ENCODE measurements at places on chromosomes 16 and 17.

DNA sequence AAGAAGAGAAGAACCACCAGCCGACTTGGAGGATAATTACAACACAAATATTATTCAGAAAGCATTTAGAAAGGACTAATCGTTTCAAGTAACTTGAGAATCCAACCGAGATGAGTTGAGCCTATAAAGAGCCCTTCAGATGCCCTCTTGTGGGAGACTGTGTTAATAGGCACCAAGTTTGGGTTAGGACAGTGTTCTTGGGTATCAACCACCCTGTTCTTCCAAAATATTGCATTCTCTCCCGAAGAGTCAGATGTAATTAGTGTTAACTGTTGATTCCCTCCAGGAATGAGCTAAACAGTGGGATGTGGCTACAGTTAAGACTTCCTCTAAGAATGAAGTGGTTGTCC lies 87.8 kb upstream of the NOL11 start:
- DNase-seq = no peak

GRCh38 chr17:78665952-78666920 lies 89.0 kb upstream of the DNAH17 start:
- DNase-seq = peak; percentile 60

- DNase-seq = no peak
Measured at GRCh38 chr17:48616717-48617470, 1.8 kb upstream of the HOXB8 start.

- no peak for DNase-seq
Measured at GRCh38 chr17:57773557-57773956, 28.5 kb upstream of the CCDC182 start.

DNA sequence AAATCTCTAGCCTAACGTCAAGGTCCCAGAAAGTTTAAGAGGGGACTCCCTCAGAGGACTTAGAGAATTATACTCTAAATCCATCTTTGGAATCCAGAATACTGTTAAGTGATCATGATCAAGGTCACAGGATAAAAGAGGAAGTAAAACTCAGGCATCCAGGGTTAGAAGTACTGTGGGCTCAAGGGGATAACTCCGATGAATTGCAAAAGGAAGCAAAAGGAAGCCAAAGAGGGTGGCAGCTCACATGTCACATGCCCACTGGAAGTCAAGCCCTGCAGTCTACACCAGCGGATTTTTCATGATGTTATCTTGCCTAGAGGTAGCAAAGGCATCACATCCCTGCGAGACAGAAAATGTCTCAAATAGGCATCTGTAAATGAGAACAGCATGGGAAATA lies 3.8 kb downstream of the ZNF821 start:
- no peak for DNase-seq

GRCh38 chr16:62130101-62130500 lies 93.9 kb upstream of the CDH8 start:
- no peak for DNase-seq

GRCh38 chr16:1530349-1530882 lies 3.0 kb upstream of the TMEM204 start:
- DNase-seq = no peak

DNA sequence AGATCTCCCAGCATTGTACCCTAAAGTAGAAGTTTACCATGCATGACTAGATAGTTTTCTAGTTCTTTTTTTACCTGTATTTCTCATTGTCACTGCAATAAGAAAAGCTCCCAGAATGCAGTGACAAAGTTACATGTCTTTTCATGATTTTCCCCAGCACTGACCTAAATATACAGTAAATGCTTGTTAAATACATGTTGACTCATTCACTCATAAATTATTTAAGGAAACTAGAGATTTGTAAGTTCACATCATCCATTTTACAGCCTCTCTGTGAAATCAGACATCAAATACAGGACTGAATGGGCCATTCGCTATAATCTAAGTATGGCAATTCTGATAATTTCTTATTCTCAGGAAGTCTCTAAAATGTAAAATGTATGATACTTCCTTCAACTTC lies 258.9 kb upstream of the AXIN2 start:
- DNase-seq = no peak

GRCh38 chr17:77212833-77213777 lies 72.3 kb downstream of the SEC14L1 start:
- no peak for DNase-seq

DNA sequence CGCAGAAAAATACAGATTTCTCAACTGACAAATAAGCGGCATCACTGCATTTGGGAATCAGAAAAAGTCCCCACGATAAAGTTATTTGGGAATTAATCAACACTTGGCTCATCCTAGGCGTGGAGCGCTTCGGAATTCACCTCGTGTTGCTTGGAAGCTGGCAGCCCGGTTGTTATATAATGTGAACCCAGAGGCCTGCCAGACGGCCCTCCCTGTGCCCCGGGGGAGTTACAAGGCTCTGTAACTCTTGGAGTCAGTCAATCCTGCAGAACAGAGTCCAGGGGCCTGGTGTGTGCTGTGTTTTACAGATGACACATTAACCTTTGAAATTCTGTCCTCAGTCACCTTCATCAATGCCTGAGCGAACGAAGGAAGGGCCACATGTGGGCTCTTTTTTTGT lies 111.1 kb downstream of the PITPNC1 start:
- no peak for DNase-seq

DNA sequence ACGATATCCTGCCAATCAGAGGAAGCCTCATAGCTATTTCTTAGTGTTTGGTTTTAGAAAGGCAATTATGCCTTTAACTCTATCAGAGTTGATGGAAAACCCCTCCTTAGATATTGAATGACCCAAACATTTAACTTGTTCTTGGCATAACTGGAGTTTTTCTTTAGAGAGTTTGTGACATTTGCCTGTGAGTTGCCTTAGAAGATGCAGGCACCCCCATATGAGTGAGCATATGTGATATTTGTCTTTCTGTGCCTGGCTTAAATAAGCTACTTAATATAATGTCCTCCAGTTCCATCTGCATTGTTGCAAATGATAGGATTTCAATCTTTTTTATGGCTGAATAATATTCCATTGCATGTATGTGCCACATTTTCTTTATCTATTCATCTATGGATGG lies 19.6 kb upstream of the B4GALNT2 start:
- no peak for DNase-seq

GRCh38 chr16:31460582-31461002 lies 1.3 kb downstream of the ARMC5 start:
- peak; percentile 33 for DNase-seq

DNA sequence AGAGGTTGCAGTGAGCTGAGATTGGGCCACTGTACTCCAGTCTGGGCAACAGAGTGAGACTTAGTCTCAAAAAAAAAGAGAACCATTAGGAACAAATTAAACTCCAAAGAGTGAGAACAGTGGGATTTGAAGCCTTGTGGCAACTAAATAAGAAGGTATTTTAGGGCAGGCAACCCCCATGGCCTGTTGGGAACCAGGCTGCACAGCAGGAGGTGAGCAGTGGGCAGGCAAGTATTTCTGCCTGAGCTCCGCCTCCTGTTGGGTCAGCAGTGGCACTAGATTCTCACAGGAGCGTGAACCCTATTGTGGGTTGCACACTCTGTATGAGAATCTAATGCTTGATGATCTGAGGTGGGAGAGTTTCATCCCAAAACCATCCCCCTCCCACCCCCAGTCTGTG lies 57.6 kb upstream of the MED9 start:
- no peak for DNase-seq

- peak; percentile 63 for DNase-seq
Measured at GRCh38 chr17:42221886-42222745, 27.8 kb upstream of the GHDC start.

GRCh38 chr16:28491230-28491969 lies 474 bp downstream of the CLN3 start:
- no peak for DNase-seq

DNA sequence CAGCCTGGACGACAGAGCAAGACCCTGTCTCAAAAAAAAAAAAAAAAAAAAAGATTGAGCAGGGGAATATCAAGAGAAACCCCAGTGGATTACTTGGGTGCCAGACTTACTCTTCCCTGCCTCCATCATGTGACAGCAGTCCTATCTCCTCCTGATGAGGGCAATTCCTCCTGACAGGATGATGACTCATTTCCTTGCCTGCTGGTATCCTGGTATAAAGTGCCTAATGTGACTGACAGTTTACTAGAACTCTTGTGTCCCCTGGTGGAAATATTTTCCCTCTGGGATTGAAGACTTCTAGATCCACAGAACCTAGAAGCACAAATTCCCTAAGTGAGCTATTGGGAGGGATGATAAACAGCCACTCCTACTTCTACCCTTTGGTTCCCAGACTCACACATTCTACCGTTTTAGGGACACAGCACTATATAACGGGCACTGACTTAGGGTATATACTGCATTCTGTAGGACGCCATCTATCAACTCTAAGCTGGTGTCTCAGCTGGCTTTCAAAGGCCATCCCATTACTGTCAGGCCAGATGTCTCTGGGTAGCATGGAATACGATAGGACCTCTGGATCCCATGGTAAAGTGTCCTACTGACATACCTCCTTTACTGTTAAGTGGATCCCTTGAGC lies 114.6 kb upstream of the MED13 start:
- no peak for DNase-seq

GRCh38 chr17:31291820-31292219 lies 5.2 kb downstream of the OMG start:
- no peak for DNase-seq

GRCh38 chr17:38575781-38576180 lies 30.0 kb downstream of the SRCIN1 start:
- no peak for DNase-seq

DNA sequence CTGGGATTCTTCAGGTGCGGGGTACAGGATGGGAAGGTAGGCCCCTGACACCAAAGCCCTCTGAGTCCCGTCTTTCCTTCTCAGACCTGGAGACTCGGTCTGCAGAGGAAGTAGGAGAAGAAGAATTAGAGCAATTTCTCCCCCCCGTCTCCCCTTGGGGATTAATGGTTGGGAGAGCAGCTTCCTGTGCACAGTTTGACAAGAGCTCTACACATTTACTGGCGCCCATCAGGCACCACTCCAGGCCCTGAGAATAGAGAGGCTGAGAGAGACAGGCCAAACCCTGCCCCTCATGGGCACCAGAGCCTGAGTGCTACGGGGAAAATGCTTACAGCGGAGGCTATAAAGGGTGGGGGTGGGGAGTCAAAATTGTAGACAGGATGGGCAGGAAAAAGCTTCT lies 3.5 kb upstream of the C16orf74 start:
- no peak for DNase-seq

DNA sequence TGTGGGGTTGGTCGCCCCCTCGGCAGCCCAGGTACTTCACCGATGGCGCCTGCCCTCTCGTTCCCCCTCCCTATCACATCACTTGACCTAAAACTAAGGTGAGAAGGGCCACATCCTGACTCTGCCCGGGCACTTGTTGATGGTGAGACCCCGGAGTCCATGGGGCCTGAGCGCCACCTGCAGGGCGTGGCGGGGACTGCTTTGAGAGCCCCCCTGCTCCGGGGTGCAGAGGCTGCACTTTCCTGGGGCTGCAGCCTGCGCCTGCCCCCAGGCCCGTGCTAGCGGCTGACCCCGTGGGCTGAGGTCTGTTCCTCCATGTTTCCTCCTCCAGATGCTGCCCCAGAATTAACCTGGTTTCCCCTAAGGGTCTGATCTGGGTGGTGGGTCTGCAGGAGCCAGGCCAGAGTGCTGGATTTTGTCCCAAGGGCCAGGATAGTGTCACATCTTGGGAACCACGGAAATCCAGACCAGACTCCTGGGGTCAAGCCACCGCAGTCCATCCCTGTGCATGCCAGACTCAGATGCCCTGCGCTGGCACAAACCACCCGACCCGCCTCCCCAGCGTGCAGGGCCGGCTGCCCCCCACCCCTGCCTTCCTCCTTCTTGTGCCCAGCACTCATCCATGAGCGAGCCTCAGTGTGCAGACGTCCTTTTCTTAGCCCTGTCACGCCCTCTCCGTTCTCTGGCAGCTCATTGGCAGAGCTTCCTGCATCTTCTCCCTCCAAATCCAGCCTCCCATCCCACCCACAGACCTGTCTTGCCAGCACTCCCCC lies 2.7 kb downstream of the NDUFAF8 start:
- DNase-seq = peak; percentile 81

- peak; percentile 41 for DNase-seq
Measured at GRCh38 chr17:4175921-4176807, 33.2 kb downstream of the CYB5D2 start.

- DNase-seq = no peak
Measured at GRCh38 chr16:88920618-88921590, 54.4 kb upstream of the PABPN1L start.

DNA sequence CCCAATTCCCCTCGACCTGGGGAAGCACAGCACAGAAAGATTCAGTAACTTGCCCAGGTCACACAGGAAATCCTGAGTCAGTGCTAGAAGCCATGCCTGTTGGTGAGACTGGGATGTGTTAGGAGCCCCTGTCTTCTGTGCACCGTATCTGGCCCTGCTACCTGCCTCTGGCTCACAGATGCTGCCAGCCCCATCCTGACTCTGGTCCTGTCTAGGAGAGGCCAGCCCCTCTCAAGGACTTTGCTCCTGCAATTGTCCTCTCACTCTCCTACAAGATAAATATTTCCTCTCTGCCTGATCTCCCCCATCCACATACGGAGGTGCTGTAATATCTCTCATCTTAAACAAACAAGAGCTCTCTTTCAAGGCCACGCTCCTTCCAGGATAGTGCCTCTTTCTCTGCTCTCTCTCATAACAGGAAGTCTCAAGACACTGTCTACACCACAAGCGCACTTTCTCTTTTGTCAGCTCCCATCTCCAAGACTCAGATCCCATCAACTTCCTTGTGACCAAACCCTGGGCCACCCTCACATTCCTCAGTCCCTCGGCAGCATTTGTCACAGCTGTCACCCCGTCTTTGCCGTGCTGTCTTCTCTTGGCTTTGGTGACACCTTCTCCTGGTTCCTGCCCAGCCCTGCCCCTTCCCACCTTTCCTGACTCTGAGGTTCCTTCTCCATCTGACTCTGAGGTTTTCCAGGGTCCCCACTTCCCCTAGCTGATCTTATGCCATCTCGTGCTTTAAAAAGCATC lies 1.9 kb downstream of the SLC13A2 start:
- DNase-seq = no peak

DNA sequence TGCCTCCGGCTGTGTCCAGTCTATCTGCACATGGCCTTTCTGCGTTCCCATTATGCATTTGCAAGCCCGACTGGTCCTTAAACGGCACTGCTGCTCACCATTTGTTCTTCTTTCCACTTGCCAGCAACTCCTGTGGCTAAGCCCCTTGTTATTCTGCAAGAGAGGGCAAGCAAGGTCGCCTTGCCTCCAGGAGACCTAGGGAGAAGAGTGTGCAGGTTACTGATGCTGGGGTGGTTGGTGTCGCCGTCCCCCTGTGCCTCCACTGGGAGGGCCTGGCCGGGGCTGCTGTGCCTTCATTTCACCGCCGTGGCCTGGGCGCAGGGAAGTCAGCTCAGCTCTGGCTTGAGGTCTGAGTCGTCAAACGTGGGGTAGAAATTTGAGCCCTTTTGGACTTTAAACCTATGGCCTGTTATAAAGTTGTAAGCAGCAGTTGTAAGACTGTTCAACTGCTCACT lies 12.7 kb downstream of the SLC6A4 start:
- DNase-seq = no peak
